Body of pancreas (tissue), 4 donors: ENCODE measurements at places on chromosomes 1 and 21.

DNA sequence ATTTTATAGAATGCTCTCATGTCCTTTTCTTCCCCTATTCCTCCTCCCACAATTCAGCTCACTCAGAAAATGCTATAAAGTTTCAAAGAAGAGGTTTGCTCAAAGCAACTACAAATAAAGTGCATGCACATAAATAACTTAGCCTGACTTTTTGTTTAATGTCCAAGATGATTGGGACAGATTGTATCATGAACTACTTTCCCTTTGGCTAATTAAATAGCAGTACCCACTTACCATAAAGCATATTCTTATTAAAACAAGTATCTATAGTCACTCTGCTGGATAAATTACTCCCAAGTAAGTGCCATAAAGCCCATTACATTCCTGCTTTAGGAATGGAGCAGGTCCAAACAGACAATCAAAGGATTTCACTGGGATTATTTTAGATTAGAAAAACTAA lies 576.0 kb downstream of the LMO4 start:
- no peak for DNase-seq
- no peaks in the 10 kb centered on the region for H3K27me3 ChIP-seq
- H3K27ac ChIP-seq: no peak overlapping the region

- no peaks in the 10 kb centered on the region for H3K27me3 ChIP-seq
- no peak overlapping the region for H3K4me3 ChIP-seq
- peaks cover 61% of the 10 kb centered on the region for H3K4me1 ChIP-seq
- H3K36me3 ChIP-seq: no peaks in the 10 kb centered on the region
Observed at GRCh38 chr1:226656201-226656600, 82.9 kb downstream of the ITPKB start.

DNA sequence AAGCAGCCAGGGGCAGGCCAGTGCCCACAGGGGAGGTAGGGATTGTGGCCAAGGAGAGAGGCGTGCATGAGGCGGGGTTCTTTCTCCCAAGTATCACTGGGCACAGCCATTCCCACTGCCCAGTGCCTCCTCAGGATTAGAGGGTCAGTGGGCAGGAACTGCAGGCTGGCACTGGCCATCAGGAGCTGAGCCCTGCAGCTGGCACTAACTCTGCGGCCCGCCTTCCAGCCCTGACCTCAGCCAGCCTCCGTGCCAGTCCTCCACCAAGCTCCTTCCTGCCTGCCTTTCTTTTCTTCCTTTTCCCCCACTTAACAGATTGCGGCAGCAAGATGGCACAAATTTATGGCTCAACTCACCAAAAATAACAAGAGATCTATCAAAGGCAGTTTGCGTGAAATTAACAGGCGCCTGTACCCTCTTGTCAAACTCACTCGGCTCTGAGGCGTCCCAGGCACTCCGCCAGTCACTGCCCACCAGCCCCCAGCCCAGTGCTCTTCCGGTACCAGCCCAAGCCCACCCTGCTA lies 11.1 kb downstream of the ADGRB2 start:
- no peak for DNase-seq
- no peak overlapping the region for H3K27ac ChIP-seq
- peaks cover 11% of the 10 kb centered on the region for H3K4me1 ChIP-seq
- no peak overlapping the region for H3K4me3 ChIP-seq
- H3K36me3 ChIP-seq: no peaks in the 10 kb centered on the region

DNA sequence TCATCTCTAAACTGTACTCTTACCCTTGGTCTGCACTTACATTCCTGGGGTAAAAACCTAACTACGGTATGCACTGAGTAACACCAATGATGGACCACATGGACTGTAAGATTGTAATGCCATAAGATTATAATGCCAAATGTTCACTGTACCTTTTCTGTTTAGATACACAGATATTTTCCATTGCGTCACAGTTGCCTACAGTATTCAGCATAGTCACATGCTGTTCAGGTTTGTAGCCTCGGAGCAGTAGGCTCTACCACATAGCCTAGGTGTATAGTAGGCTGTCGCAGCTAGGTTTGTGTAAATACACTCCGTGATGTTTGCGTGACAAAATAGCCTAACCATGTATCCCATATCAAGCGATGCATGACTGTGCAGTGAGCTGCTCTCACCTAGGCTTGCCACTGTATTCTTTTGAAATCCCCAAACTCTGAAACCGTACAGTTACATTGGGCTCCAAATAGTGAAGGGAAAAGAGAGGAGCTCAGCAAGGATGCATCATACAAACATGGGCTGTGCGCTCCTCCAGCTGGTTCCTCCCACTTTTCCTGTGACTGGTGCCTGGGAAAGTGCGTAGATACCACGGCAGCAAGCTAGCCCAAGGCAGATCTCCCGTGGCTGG lies 35.2 kb downstream of the CFAP57 start:
- no peaks in the 10 kb centered on the region for H3K36me3 ChIP-seq
- no peak for DNase-seq
- H3K27me3 ChIP-seq: no peaks in the 10 kb centered on the region
- H3K4me3 ChIP-seq: no peak overlapping the region
- no peak overlapping the region for H3K27ac ChIP-seq
- H3K4me1 ChIP-seq: peaks cover 9% of the 10 kb centered on the region

DNA sequence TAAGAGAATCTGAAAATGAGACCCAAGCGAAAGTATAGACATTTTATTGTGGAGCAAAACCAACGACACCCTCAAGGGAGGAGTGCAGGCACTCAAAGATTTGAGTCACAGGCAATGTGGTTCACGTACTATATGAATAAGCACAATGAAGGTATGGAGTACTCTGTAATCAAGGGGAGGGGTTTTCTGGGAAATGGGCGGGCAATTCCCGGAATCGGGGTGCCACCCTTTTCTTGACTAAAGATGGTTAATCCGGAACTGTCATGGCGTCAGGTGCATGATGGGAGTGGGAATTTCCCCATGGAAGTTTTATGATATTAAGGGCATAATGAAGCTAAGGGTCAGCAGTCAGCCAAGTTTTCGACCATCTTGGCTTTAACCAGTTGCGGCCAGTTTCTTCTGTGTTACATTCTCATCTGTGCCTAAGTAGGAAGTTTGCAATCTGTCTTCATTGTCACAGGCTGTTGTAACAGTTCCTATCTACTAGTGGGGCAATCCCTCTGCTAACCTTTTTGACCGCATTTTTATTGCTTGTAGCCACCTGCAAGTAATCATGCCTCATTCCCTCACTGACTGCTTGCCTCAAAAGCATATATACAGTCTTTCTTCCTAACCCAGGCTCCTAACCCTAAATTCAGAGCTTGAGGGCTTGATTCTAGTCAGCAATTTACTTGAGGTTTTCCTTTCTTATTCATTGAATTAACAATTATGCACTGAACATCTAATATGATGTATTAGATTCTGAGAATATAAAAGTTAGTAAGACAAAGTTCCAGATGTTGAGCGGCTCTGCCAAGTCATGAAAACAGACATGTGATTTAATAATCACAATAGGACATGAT lies 775 bp upstream of the AIM2 start:
- no peak overlapping the region for H3K27ac ChIP-seq
- no peaks in the 10 kb centered on the region for H3K36me3 ChIP-seq
- no peaks in the 10 kb centered on the region for H3K27me3 ChIP-seq
- no peak overlapping the region for H3K4me3 ChIP-seq

GRCh38 chr1:119815361-119815760 lies 4.1 kb upstream of the REG4 start:
- H3K27me3 ChIP-seq: no peaks in the 10 kb centered on the region
- no peak for DNase-seq
- no peaks in the 10 kb centered on the region for H3K36me3 ChIP-seq
- H3K4me3 ChIP-seq: no peak overlapping the region

- H3K27ac ChIP-seq: no peak overlapping the region
- no peaks in the 10 kb centered on the region for H3K36me3 ChIP-seq
- no peak overlapping the region for H3K4me3 ChIP-seq
- DNase-seq: no peak
Observed at GRCh38 chr1:217389895-217390294, 241.0 kb downstream of the GPATCH2 start.

GRCh38 chr1:58785442-58786058 lies 1.7 kb upstream of the JUN start:
- DNase-seq: peak; percentile 82
- H3K4me1 ChIP-seq: peaks cover 12% of the 10 kb centered on the region
- peak overlapping the region; percentile 100 for H3K27ac ChIP-seq
- H3K4me3 ChIP-seq: no peak overlapping the region

DNA sequence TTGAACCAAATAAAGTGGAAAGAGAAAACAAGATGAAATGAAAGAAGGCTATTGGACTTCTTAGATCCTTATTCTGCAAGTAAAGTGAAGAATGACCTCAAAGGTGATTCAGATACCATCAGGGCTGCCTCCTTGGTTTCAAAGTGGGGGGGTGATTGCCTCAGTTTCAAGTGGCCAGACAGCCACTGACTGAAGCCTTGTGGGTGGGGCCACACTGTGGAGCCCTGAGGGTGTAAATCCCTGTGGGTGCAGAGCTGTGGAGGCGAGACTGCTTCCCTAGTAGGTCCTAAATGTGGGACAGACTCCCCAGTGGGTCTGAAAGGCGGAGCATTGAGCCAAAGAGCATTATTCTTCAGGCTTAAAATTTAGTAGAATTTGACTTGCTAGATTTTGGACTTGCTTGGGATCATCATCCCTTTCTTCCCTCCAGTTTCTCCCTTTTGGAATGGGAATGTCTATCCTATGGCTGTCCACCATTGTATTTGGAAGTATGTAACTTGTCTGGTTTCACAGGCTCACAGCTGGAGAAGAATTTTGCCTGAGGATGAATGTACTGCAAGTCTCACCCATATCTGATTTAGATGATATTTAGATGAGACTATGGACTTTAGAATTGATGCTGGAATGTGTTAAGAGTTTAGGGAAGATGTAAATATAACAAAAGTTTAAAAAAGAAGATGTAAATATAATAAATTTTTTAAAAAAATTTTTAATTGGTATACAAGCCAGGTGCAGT lies 71.6 kb upstream of the SOX13 start:
- H3K4me1 ChIP-seq: no peaks in the 10 kb centered on the region
- no peak for DNase-seq
- no peaks in the 10 kb centered on the region for H3K27me3 ChIP-seq
- no peaks in the 10 kb centered on the region for H3K36me3 ChIP-seq

DNA sequence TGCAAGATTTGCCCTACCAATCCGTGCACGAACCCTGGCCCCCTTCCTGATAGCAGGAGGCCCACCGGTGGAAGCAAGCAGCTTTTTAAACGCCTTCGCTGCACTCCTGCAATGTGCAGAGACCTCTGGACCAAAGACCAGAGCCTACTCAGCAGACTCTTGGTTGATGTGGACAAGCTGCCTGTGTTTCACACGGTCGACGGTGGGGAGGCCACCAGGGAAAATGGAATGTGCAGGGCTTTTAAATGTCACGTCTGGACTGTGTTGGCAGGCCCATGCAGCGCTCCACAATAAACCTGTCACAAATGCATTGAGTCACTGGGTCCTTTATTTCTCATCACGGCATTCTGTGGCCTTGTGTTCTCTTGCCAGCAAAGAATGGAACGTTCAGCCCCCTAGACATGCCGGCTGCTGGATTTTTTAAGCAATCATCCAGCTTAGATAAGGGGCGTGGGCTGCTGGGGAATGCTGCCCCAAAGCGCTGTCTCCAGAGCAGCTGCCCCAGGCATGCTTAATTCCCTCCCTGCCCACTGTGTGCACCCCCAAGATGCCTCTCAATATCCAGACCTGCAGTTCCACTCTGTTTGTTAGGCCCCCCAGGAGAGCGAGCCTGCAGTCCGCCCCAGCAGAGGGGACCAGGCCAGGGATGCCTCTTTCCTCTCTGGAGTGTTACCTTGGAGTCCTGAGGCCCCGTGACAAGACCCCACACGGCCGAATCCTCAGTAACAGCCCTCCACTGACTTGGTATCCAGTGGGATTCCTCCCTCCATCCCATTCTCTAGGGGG lies 71.3 kb downstream of the ATP5PO start:
- H3K27ac ChIP-seq: no peak overlapping the region
- H3K4me3 ChIP-seq: no peak overlapping the region
- peaks cover 22% of the 10 kb centered on the region for H3K4me1 ChIP-seq
- peak; percentile 44 for DNase-seq
- H3K36me3 ChIP-seq: no peaks in the 10 kb centered on the region
- no peaks in the 10 kb centered on the region for H3K27me3 ChIP-seq

GRCh38 chr1:187588917-187589316 lies 760.2 kb downstream of the PLA2G4A start:
- no peak for DNase-seq
- no peaks in the 10 kb centered on the region for H3K4me1 ChIP-seq
- no peaks in the 10 kb centered on the region for H3K27me3 ChIP-seq
- no peaks in the 10 kb centered on the region for H3K36me3 ChIP-seq

DNA sequence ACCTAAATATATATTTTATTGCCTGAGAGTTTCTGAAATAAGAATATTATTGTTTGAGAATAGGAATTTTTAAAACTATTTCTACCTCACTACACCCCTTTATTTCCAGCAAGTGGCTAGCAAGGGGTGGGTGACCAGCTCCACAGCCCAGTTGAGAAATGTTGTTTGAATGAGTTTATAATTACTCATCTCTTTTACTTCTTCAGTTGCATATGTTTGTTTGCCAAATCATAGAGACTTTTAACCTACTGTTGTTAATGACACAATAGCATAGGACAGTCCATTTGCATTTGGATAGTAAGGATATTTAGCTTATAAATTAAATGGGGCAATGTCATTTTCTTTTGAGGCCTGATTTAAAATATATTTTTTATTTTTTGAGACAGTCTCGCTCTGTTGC lies 127.8 kb downstream of the NRDC start:
- no peaks in the 10 kb centered on the region for H3K27me3 ChIP-seq
- no peak overlapping the region for H3K27ac ChIP-seq
- no peaks in the 10 kb centered on the region for H3K4me1 ChIP-seq
- no peaks in the 10 kb centered on the region for H3K36me3 ChIP-seq

GRCh38 chr1:55618199-55618598 lies 403.0 kb upstream of the USP24 start:
- H3K4me3 ChIP-seq: no peak overlapping the region
- peak; percentile 22 for DNase-seq
- H3K4me1 ChIP-seq: no peaks in the 10 kb centered on the region

GRCh38 chr1:23650344-23650990 lies 41.1 kb upstream of the RPL11 start:
- H3K36me3 ChIP-seq: no peaks in the 10 kb centered on the region
- no peaks in the 10 kb centered on the region for H3K27me3 ChIP-seq
- no peak overlapping the region for H3K4me3 ChIP-seq
- no peak overlapping the region for H3K27ac ChIP-seq

- H3K4me1 ChIP-seq: no peaks in the 10 kb centered on the region
- no peaks in the 10 kb centered on the region for H3K27me3 ChIP-seq
- DNase-seq: no peak
- no peak overlapping the region for H3K27ac ChIP-seq
- no peak overlapping the region for H3K4me3 ChIP-seq
- no peaks in the 10 kb centered on the region for H3K36me3 ChIP-seq
Observed at GRCh38 chr1:110647254-110647891, 27.4 kb downstream of the KCNA3 start.
